ENCODE measurements at places on chromosomes 3 and 15.

DNA sequence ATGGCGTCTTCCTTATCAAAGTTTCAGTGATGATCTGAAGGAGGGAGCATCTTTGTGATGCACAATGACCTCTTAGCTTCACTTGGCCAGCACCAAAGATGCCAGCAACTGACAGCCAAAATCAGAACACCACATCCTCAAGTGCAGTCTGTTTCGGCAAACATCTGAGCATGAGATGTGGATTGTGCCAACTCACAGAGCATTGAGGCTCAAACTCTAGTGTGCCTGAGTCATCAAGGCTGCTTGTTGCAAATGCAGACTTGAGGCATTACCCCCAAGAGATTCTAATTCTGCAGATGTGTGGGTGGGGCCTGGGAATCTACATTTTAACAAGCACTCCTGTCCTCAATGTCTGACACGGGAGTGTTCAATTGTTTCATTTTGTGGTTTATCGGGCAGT lies 35.8 kb downstream of the ABHD5 start:
- no peaks in the 10 kb centered on the region for H3K27me3 ChIP-seq
- no peak overlapping the region for H3K4me3 ChIP-seq
- H3K36me3 ChIP-seq = no peaks in the 10 kb centered on the region
- H3K27ac ChIP-seq = no peak overlapping the region

DNA sequence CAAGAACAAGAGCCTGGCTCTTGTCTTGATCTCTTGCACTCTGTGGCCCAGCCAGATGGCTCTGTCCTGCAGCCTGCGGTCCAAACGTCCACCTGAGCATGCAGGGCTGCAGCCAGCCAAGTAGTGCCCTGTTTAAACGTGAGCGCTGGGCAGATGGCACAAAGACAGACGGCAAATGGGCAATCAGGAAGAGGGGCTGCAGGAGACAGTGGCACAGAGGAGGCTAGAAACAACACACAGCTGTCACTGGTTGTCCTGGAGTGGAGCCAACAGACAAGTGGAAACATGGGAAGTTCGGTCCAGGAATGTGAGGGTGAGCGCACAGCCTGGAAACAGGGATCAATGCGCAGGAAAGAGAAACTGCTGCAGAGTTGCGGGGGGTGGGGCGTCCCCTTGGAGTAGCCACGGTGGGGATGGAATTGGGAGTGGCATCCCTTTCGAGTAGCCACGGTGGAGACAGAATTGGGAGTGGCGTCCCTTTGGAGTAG lies 10.7 kb upstream of the ZXDC start:
- peaks cover 4% of the 10 kb centered on the region for H3K4me1 ChIP-seq
- no peaks in the 10 kb centered on the region for H3K27me3 ChIP-seq
- no peak for DNase-seq
- no peak overlapping the region for H3K4me3 ChIP-seq
- no peaks in the 10 kb centered on the region for H3K36me3 ChIP-seq
- H3K27ac ChIP-seq = no peak overlapping the region

DNA sequence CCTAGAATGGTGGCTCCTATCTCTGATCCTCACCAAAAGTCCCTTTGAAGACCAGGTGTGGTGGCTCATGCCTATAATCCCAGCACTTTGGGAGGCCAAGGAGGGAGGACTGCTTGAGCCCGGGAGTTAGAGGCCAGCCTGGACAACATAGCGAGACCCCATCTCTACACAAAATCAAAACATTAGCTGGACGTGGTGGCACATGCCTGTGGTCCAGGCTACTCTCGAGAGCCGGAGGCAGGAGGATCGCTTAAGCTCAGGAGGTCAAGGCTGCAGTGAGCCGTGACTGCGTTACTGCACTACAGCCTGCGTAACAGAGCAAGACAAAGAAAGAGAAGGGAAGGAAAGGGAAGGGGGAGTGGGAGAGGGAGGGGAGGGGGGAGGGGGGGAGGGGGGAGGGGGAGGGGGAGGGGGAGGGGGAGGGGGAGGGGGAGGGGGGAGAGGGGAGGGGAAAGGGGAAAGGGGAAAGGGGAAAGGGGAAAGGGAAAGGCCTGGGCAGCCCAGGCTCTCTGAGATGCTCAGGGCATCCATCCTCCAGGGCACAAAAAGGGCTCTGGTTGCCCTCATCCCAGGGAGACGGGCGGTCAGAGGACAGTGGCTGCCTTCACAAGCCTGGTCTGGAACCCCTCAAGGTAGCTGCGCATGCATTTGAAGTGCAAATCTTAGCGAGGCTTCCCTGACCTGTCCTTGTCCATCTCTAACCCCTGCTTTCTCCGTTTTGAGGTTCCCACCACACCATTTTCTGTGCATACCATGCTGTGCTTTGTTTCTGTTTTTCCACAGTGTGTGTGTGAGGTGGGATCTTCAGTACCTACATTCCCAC lies 76.1 kb downstream of the LDHAL6B start:
- DNase-seq = no peak
- H3K4me1 ChIP-seq = peaks cover 5% of the 10 kb centered on the region
- H3K4me3 ChIP-seq = no peak overlapping the region
- no peaks in the 10 kb centered on the region for H3K27me3 ChIP-seq
- H3K27ac ChIP-seq = no peak overlapping the region

- H3K36me3 ChIP-seq = peaks cover 5% of the 10 kb centered on the region
- no peaks in the 10 kb centered on the region for H3K27me3 ChIP-seq
- peak overlapping the region; percentile 99 for H3K27ac ChIP-seq
- no peak for DNase-seq
These were observed 9.2 kb downstream of the FYCO1 start for GRCh38 chr3:45986303-45986982.

DNA sequence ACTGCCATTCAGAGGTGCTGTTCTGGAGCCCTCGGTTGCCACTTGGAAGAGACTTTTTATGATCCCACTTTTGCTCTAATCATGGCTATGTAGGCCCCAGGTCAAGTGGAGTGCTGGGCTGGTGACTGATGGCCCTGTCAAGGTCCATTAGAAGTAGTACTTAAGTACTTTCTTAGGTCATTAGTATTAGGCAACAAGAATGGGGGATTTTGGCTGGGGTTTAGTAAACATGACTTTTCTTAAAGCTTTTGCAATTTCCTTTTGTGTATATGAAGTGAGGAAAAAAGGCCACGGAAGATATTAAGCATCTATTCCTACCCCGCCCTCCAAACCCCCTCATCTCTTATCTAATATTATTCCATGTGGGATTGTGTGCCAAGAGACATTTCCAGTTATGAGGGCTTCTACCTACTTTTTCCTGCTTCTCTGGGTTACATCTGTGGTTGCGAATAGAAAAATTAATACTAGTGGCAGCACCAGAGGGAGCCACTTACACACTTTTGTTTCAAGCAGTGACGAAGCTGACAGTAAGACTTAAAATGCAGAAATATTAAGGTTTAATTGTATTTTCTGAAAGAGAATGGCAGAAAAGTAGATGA lies 13.9 kb downstream of the NLGN1 start:
- DNase-seq = no peak
- H3K27me3 ChIP-seq = no peaks in the 10 kb centered on the region
- no peak overlapping the region for H3K27ac ChIP-seq
- no peaks in the 10 kb centered on the region for H3K4me1 ChIP-seq
- peak overlapping the region; percentile 54 for H3K4me3 ChIP-seq

- H3K4me3 ChIP-seq = no peak overlapping the region
- no peaks in the 10 kb centered on the region for H3K36me3 ChIP-seq
- DNase-seq = peak; percentile 52
These were observed 158.8 kb downstream of the CLSTN2 start for GRCh38 chr3:140093742-140094141.

DNA sequence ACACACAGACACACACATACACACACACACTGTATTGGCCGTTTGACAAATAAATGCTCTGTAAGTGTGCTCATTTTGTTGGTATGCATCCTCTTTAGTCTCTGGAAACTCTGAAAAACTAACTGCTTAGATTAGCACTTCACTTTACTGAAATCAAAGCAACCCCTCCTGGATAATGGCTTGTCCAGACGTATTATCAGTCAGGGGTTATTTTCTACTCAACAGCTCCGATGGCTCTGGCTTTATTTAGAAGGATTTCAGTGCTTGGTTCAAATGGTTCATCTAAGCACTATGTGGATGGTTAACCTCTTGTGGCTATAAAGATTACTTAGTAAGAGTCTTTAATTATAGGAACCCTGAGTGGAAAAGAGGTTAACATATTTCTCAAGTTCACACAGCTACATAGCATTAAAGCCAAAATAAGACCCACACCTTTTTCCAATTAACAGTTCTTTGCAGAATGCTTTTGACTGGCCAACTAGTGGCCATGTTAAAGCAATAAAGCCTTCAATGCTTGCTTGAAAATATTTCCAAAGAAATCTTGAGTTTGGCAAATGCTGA lies 516.1 kb upstream of the NAALADL2 start:
- no peaks in the 10 kb centered on the region for H3K36me3 ChIP-seq
- H3K27me3 ChIP-seq = no peaks in the 10 kb centered on the region
- H3K4me1 ChIP-seq = no peaks in the 10 kb centered on the region
- H3K27ac ChIP-seq = no peak overlapping the region
- H3K4me3 ChIP-seq = no peak overlapping the region

DNA sequence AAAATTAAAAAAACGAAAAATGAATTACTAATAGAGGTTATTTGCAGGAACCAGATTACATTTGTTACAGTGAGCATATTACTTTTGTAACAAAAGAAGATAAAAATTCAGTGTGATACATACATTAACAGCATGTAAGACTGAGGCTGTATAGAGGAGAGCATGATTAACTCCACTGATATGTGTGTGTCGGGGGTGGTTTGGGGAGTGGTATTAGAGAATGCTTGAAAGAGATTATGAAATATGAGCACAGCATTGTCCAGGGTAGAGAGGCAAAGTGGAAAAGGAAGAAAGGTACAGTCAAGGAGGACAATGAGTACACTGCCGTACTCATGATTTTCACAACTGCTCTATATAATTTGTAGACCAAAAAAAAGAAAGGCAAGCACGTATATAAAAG lies 62.9 kb upstream of the LRRFIP2 start:
- H3K4me1 ChIP-seq = peaks cover under 1% of the 10 kb centered on the region
- H3K27me3 ChIP-seq = no peaks in the 10 kb centered on the region
- no peak overlapping the region for H3K27ac ChIP-seq
- no peak overlapping the region for H3K4me3 ChIP-seq
- DNase-seq = no peak

DNA sequence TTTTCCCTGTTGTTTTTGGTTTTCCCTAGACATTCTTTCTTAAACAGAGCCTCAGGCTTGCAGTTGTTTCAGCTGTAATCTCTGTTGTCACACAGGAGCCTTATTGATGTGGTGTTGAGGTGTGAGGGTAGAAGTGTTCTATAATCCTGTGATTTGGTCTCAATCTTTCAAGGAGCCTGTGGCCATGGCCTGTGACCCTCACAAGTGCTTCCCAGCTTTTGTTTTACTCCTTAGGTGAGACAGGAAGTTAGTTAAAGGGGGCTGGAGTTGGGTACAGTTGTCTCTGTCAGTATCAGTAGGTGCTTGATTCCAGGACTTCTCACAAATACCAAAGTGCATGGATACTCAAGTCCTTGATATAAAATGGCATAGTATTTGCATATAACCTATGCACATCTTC lies 77.2 kb downstream of the PDCD6IP start:
- H3K36me3 ChIP-seq = no peaks in the 10 kb centered on the region
- H3K27ac ChIP-seq = no peak overlapping the region
- no peaks in the 10 kb centered on the region for H3K4me1 ChIP-seq
- H3K27me3 ChIP-seq = no peaks in the 10 kb centered on the region
- no peak overlapping the region for H3K4me3 ChIP-seq

GRCh38 chr3:187101184-187102072 lies 37.9 kb downstream of the RPL39L start:
- H3K27me3 ChIP-seq = no peaks in the 10 kb centered on the region
- H3K4me3 ChIP-seq = peak overlapping the region; percentile 61
- H3K36me3 ChIP-seq = no peaks in the 10 kb centered on the region
- H3K27ac ChIP-seq = peak overlapping the region; percentile 78

GRCh38 chr3:157793745-157794144 lies 290.5 kb upstream of the VEPH1 start:
- DNase-seq = no peak
- no peak overlapping the region for H3K27ac ChIP-seq
- peaks cover 13% of the 10 kb centered on the region for H3K4me1 ChIP-seq
- H3K4me3 ChIP-seq = no peak overlapping the region
- H3K27me3 ChIP-seq = no peaks in the 10 kb centered on the region

- no peak overlapping the region for H3K27ac ChIP-seq
- H3K4me1 ChIP-seq = no peaks in the 10 kb centered on the region
- H3K27me3 ChIP-seq = no peaks in the 10 kb centered on the region
These were observed 207.2 kb upstream of the GBE1 start for GRCh38 chr3:81968658-81969057.

DNA sequence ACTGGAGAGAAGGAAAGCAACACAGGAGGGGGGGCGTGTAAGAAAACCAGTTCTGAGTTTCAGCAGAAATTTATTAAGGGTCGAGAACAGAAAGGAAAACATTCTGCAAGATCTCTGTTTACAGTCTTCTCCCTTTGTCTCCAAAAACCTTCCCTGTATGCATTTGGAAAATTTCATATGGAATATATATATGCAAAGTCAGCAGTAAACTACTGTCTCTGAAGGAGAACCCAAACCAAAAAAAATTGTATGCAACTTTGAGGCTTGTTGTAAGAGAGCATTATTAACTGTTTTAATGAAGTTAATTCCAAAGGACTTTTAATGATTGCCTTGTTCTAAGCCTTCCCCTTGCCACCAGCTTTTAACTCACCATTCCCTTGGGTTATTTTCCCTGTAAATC lies 238.2 kb upstream of the GPR149 start:
- H3K27ac ChIP-seq = no peak overlapping the region
- H3K36me3 ChIP-seq = no peaks in the 10 kb centered on the region
- H3K27me3 ChIP-seq = no peaks in the 10 kb centered on the region
- no peak overlapping the region for H3K4me3 ChIP-seq

GRCh38 chr3:51340013-51340829 lies 44.9 kb upstream of the MANF start:
- no peak for DNase-seq
- peak overlapping the region; percentile 7 for H3K4me3 ChIP-seq
- H3K27ac ChIP-seq = peak overlapping the region; percentile 83
- H3K36me3 ChIP-seq = no peaks in the 10 kb centered on the region

- H3K4me1 ChIP-seq = peaks cover 30% of the 10 kb centered on the region
- no peaks in the 10 kb centered on the region for H3K36me3 ChIP-seq
- H3K4me3 ChIP-seq = peak within 1 kb of the TSS; percentile 53
- H3K27ac ChIP-seq = peak within 1 kb of the TSS; percentile 94
- no peak for DNase-seq
- no peaks in the 10 kb centered on the region for H3K27me3 ChIP-seq
These were observed at the start of gene SAMMSON for GRCh38 chr3:69999140-70000027. Gene SAMMSON (plus strand): TSS chr3:69999733.

DNA sequence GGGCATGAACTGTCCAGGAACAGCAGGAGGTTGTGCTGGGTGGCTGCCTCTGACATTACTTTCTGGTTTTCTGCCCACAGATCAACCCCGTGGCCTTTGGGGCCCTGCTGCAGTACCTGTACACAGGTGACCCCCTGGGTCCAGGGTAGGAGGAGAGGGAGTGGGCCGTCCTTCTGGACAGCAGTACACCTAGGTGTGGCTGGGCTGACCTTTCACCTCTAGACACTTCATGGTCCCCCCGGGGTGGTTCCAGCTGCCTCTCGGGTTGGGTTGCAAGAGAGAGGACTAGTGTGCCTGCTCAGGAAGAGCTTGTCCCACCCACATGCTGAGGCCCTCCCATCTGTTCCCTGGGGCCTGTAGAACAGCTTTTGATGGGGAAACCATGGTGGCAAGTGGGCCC lies 3.7 kb downstream of the ABTB1 start:
- H3K27me3 ChIP-seq = no peaks in the 10 kb centered on the region
- no peak overlapping the region for H3K27ac ChIP-seq
- H3K4me3 ChIP-seq = no peak overlapping the region
- no peak for DNase-seq
- H3K4me1 ChIP-seq = peaks cover 35% of the 10 kb centered on the region
- peaks cover 39% of the 10 kb centered on the region for H3K36me3 ChIP-seq
